MV-4-11 (cell line): ENCODE measurements at places on chromosomes 2 and 18.

DNA sequence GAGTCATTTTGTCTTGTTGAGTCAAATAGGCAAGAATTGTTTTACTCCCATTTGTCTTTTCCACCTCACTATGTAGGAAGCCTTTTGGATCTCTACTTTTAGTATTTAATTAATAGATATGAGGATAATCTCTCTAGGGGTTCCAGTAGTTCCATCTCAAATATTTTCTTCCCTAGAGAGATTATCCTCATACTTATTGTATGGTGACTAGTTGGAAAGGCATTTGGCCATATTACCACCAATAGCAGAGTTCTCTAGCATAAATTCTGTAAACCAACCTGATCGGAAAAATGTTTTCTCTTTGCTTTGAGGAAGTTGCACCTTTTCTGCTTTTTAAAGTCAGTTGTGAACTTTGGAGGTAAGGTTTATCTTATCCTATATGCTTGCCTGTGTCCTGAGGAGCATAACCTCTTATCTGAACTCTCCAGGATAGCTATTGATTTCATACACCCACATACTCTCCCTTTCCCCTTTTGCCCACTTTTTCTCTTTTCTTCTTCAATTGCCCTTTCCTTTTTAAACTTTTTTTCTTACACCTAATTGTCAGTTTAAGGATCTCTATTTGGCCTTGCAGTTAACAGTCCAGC, 100.8 kb downstream of the GALNT1 start:
- DNase-seq, result no peak

DNA sequence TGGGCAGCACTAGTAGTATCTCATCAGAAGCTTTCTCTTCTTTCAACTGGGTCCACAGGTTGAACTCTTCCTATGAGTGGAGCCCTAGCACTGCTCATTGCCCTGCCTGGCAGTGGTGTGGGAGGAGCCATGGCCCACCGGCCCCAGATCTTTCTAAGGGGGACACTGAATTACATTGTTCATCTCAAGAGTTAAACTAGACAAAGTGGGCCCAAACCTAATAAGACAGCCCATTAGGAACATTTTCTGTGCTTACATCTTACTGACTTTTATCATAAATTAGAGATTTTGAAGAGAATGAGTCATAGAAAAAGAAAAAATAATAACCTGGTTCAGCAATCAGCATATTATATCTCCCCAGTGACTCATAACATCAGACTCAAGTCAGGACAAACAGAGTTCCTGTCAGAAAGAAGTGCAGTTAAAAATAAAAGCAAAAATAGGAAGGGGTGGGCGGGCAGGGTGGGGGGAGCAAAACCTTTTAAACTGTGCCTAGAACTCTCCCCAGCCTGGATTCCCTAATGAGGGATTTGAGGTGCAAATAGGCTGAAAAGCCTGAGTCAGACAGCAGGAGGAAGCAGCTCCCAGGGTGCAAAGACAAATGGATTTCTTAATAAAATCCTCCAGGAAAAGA, 161.6 kb upstream of the TRIB2 start:
- DNase-seq, result no peak

- peak; percentile 56 for DNase-seq
These were observed 2.8 kb upstream of the MXD1 start for GRCh38 chr2:69911985-69912563.

- no peak for DNase-seq
These were observed 322.2 kb downstream of the SLC8A1 start for GRCh38 chr2:40129725-40130124.

- no peak for DNase-seq
These were observed 565.4 kb downstream of the TNS1 start for GRCh38 chr2:217437290-217437870.

DNA sequence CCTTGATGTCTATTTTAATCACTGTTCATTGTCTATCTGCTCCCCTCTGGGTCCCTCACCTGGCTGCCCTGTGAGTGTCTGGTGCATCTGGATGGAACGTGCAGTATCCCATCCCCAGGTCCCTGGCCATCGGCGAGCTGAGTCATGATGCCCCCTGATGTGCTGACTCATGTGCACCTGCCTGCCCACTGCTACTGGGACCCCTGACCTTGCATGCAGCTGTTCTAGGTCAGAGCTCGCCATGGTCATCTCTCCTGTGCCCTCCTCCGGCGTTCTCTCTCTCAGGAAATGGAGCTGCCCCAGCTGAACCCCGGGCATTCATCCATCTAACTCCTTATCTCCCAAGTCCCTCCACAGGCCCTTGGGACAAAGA, 516.2 kb upstream of the HS6ST1 start:
- no peak for DNase-seq

- DNase-seq, result no peak
These were observed 611.7 kb upstream of the NETO1 start for GRCh38 chr18:73479477-73479876.

GRCh38 chr2:10216677-10217488, 85.8 kb upstream of the HPCAL1 start:
- DNase-seq, result no peak

- peak; percentile 36 for DNase-seq
These were observed 773 bp downstream of the MBP start for GRCh38 chr18:77131652-77132368.

- DNase-seq, result no peak
These were observed 898.9 kb downstream of the CPS1 start for GRCh38 chr2:211455216-211455841.

DNA sequence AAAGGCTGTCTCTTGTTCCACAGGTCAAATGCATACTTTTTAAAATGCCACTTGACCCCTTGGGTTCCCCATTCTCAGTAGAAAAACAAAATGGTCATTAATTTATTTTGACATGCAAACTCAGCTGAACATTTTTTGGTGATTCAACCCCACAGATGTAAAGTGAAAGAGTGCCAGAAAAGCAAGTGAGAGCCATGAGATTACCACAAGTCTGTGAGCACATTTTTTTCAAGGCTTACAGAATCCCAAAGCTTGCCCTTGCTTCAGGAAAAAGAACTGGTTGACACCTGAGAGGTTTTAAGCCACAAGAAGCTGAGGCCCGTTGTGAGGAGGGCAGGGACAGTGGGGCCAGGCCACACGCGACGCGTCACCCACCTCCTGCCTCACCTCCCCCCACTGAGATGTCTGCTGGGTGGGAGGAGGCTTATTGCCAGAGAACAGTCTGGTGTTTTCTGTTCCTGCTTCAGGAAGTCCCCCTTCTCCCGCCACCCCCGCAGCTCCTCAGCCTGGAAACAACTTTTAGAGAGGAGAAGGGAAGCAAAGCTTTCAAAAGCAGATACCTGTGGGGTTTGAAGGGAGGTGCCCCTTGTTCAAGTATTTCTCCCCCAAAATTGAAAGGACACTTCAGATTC, 70.4 kb upstream of the CYP1B1 start:
- peak; percentile 37 for DNase-seq
